Stimulated activated CD8-positive, alpha-beta memory T cell treated with anti-CD3 and anti-CD28 coated beads, Interleukin-4, amount 100 ng/mL, for 4 hours (primary cell): ENCODE measurements at places on chromosomes 12 and 14.

GRCh38 chr12:82055391-82055790 is 296.2 kb upstream of the PPFIA2 start:
- DNase-seq: no peak

- peak; percentile 52 for DNase-seq
Observed at GRCh38 chr12:57240066-57240921, 10.7 kb downstream of the STAC3 start.

DNA sequence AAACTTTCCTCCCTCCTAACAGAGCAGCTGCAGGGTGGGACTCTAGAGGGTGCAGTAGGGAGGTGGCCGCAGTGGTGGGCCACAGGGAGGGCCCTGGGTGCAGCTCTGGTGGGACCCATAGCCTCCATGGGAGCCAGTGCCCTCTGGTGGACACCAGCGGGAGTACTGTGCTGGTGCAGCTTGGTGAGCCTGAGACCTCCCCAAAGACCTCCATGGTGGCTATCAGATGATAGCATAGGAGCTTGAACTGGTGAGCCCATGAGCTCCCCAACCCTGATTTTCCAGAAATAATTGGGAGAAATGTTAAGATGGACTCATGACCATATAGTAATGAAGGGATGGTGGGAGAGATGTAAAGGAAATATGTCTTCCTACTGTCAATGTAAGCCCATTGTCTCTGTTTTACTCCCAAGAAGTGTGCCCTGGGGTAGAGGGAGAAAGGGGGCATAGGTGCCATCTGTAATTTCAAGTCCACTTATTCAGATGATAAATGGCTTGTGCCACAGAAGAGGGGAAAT is 98.7 kb downstream of the GAS2L3 start:
- no peak for DNase-seq

DNA sequence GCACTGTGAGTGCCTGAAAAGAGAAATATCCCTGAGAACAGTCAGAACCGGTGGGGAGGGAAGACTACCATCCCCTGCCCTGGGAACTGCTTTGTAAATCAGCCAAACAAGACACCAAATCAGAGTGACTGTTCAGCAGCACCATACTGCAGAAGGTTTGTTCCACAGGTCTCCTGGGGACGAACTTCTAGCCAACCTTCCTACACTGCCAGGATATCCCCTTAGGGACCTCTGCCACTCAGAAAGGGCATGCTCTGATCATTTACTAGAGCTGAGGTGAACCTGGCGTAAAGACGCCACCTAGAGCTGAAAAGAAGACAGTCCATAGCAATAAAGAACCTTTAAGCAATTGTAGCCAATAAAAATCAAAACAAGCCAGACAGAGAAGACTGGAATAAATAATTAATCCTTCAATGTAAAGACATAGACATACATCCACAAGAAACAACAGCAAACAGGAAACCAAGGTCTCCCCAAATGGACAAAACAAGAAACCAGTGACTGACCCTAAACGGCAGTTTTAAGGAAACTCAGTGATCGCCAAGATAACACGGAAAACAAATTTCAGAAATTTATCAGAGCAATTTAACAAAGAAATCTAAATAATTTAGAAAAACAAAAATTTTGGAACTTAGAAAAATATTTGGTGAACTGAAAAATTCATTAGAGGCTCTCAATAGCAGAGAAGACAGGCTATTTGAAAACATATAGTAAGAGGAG is 228.1 kb upstream of the AMIGO2 start:
- no peak for DNase-seq

DNA sequence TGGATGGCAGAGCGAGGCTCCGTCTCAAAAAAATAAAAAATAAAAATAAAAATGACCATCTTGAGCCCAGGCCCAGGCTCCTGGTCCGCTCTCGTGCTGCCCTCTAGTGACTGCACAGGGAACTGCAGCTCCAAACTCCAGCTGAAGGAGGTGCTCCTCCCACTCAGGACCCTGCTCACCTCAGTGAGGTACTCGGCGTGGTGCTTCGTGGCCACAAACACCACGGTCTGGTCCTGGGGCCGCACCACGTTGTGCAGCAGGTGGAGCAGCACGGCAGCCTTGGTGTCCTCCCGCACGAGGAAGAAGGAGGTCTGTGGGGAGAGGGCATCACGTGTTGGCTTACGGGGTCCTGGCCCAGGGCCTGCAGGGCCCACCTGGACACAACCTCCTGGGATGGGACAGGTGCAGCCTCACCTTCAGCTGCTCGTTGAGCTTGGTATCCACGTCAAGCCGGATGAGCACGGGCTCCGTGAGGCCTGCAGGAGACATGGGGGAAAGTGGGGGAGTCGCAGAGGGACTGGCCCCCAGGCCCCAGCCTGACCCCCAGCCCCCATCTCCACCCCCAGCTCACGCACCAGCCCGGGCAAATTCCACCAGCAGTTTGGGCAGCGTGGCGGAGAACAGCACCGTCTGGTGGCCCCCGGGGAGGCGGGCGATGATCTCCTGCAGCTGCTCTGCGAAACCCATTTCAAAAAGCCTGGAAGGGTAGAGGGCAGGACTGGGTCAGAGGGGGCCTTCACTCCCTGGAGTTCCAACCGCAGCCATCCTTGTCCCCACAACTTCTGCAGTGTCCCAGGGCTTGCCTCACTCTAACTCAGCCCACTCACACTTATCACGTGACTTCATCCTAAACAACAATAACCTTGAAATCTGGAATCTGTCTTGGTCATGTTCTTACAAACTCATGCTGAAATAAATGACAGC is 10.6 kb downstream of the DDX54 start:
- peak; percentile 53 for DNase-seq
